Effector memory CD8-positive, alpha-beta T cell (primary cell): ENCODE measurements at places on chromosomes 7 and 10.
A peak's percentile ranks its signal among the peaks of the same experiment; 100 is the strongest.

- peak; percentile 5 for DNase-seq
Measured at GRCh38 chr10:102919246-102919959, 1.3 kb downstream of the CNNM2 start.

DNA sequence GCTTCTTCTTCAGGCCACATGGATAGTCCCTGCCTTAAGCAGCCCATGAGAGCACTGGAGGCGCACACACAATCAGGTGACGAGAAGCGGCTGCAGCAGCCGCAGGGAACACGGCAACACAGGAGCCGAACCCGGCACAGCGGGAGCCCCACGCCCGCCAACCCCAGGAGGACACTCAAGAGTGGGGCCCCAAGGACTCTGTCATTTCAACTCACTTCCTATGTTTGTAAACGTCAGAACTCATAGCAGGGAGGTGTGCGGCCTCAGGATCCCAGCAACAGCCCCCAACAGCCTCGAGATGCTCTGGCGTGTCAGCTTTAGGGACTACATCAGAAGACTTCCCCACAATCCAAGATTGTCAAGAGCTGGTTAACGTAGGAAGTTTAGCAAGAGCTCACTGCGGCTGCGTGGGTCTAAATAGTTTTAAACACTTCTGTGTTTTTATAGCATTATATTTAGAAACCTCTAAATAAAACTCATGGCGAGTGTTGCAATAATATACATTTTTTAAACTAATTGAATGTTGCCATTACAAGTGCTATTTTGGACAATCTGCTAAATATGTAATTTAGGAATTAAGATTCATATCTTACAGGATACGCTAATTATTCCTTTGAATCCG lies 123.4 kb downstream of the MAD1L1 start:
- DNase-seq = no peak

DNA sequence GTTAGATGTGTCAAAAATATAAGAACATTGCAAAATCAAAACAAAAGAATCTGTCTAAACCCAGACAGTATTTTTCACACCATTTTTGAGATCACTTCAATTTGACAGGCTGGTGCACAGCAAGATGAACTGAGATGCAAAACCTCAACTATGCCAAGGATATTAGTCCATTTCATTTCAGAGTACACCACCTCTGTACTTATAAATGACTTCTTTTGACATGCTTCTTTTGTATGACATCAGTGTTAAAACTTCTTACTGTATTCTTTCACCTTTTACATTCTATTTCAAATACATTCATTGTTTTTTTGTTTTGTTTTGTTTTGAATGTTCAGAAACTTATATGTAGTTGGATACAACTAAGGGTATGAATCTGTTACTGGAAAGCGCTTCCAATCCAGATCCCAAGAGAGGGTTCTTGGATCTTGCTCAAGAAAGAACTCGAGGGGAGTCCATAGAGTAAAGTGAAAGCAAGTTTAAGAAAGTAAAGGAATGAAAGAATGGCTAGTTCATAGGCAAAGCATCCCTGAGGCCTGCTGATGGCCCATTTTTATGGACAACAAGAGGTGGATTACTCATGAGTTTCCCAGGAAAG lies 23.5 kb upstream of the GPR141 start:
- DNase-seq = no peak

DNA sequence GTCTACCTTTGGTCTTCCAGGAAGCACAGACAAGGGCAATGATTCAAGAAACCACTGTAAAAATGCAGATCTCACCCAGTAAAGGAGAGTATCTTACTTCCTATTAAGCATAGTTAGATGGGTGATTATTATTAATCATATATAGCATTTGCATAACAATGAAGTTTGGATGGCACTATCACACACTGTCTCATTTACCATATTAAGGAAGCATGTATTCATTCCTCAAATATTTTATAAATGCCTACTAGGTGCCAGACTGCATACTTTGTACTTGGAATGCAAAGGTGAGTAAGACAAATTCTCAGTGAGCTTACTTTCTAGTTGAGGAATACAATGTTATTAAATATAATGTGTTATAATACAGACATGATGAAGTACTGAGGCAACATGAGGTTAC lies 53.9 kb upstream of the SKAP2 start:
- no peak for DNase-seq

DNA sequence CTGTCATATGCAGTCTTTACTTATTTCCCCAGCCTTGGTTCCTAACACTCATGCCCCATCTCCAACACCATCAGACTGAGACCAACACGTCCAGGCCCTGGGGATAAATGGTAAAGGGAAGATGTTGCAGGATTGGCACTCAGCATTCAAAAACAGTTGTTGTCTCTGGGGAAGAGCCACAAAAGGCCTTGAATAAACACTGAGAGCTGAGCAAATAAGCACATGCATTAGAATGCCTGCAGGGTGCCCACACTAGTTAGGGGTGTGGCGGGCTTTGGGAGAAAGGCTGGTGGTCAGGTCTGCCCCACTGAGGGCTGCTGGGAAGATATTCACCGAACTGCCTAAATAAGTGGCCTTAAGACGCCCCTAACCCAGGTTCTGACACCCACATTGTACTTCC lies 391.0 kb downstream of the GFRA1 start:
- no peak for DNase-seq

- no peak for DNase-seq
Measured at GRCh38 chr10:123478116-123478515, 188.0 kb upstream of the GPR26 start.

DNA sequence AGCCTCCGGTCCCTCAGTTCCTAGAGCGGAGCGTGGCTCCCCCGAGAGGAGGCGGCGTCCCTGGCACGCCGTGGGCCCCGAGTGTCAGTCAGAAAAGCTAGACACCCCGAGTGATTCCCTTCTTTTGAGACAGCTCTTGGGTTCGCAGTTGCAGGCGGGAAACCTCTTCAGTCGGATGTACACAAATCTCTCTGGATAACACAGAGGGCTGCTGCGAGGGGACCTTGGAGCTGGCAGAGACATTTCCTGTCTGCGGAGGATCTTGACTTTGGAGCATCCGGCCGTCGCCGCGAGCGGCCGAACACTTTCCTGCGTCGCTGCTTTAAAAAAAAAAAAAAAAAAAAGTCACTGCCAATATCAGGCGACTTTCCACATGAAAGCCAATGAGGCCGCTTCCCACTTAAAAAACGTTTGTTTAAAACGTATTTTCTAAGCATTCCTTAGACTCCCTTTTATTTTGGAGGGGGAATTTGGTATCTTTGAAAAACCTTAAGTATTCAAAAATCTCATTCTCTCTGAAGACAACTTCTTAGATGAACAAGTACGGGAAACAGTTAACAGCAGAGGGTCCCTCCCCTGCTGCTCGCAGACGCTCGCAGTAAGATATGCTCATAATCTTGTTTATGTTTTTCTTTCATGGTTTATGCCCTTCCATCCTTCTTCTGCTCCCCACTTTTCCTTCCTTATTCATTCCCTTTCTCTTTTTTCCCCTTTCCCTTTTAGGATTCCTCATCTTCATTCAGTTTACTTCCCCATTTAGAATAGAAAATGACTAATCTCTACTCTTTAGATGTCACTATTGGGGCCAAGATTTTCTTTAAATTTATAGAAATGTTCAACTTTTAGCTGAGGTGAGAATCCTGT lies 10.0 kb downstream of the HHEX start:
- DNase-seq = peak; percentile 27

DNA sequence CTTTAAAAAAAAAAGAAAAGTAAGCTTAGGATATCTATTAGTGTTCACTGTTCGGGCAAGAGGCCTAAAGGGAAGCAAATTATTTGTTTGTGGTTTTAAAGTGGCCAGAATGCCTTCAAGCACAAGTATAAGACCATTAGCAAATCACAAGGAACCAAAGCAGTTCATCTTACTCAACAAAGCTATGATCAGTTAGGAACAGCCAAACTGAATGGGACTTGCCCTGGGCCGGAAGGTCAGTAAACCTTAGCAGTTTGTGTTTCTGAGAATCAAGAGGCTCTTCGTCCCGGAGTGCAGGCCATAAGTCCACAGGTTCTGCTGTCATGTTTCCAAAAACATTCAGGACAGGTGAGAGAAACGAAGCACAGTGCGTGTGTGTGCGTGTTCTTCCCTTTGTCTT lies 4.5 kb downstream of the FBXW4 start:
- no peak for DNase-seq

DNA sequence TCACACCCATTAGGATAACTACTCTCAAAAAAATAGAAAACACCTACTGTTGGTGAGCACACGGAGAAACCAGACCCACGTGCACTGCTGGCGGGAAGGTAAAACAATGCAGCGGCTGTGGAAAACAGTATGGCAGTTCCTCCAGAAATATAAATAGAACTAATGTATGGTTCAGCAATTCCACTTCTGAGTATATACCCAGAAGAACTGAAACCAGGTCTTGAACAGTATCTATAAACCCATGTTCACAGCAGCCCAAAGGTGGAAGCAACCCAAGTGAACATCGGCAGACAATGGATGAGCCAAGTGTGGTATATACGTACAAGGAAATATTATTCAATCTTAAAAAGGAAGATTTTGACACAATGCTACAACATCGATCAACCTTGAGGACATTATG lies 164.7 kb downstream of the ZMYND11 start:
- no peak for DNase-seq

DNA sequence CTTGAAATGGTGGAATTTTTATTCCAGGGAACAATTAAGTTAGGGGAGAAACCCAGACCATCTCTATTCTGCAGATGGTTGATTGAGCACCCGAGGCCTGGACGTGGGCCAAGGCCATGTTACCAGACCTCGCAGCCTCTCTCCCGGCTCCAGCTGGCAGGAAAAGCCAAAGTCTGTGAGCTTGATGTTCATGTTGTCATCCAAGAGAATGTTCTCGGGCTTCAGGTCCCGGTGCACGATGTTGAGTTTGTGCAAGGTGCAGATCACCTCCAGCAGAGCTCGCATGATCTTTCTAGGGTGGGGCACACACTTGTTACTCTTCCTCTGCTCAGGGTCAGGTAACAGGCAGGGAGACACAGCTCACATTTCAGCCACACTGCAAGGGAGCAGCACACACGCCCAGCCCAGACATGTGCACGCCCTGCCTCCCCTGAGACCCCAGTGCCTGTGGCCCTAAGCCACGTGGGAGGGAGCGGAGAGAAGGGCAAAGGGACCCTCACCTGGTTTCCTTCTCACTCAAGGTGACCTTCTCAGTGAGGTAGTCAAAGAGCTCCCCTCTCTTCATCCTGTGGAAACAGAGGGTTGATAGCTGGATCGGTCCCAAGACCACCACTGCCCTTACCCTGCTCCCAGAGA lies 9.5 kb downstream of the PHKG1 start:
- DNase-seq = no peak

DNA sequence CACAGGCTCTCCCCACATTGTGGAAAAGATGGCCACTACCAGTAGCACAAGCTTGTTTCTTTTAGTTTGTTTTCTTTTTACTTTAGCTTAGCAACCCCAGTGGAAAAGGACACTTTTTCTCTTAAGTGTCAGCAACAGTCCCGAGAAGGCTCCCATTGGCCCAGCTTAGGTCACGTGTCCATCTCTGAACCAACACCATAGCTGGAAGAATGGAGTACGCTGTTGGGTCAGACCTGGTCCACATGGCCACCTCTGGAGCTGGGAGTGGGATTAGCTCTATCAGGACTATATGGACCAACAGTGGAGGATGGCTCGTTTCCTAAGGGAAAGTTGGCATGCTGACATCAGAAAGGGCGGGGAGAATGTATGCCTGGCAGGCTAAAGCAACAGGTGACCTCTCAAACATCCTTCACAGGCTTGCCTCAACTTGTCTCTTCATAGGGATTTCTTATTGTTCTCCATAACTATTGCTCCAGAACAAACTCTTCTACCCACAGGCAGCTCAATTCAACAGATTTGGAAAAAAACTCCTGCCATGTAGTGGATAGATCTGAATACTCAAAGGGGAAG lies 27.6 kb upstream of the NEUROG3 start:
- no peak for DNase-seq

DNA sequence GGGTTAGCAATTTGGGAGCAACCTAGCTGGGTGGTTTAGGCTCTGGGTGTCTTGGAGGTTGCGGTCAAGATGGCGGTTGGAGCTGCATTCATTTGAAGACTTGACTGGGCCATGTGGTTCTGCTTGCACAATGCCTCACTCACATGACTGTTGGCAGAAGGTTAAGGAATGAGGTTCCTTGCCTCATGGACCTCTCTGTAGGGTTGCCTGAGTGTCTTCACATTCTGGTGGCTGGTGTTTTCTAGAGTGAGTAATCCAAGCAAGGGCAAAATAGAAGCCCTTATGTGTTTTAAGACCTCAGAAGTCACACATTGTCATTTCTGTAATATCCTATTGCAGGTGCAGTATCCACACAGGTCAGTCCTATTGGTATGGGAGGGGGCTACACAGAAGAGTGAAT lies 52.0 kb downstream of the CDK14 start:
- no peak for DNase-seq

- DNase-seq = no peak
Measured at GRCh38 chr10:3886641-3887251, 101.7 kb upstream of the KLF6 start.

- DNase-seq = no peak
Measured at GRCh38 chr7:126948664-126949063, 304.1 kb downstream of the GRM8 start.

DNA sequence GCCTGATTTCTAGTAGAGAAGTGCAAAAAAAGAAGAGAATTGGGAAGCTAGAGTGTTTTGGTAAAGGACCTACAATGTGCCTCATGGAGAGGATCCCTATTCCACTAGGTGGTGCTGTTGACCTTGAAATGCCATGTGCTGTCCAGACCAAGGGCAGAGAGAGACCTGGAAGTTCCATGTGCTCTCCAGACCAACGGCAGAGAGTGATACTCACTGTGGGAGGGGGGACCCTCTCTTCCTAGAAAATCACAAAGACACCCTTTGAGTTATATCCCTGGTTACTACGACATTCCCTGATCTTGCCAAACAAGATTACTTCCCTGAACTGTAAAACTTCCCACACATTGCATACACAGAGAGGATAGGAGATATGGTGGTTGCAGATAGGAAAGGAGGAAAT lies 212.7 kb upstream of the ZNF804B start:
- DNase-seq = no peak
